ENCODE measurements at places on chromosomes 16 and 17. TPM values are rescaled to one million over a fixed set of nuclear protein-coding genes. Genes with fewer than 3 reads are reported as not detected.

TP53TG3C gene
- total RNA-seq = not detected

PLK1 gene
- total RNA-seq = 8.0 TPM

FOXF1 gene
- 30.3 TPM for total RNA-seq

HS3ST3B1 gene
- total RNA-seq = 2.9 TPM

PHOSPHO1 gene
- 2.0 TPM for total RNA-seq

IST1 gene
- 175 TPM for total RNA-seq

NOMO2 gene
- total RNA-seq = 112 TPM

CCL8 gene
- 7.3 TPM for total RNA-seq

CDT1 gene
- total RNA-seq = 9.3 TPM

TRPV2 gene
- 58.0 TPM for total RNA-seq

SPATA22 gene
- 0.26 TPM for total RNA-seq

DNA sequence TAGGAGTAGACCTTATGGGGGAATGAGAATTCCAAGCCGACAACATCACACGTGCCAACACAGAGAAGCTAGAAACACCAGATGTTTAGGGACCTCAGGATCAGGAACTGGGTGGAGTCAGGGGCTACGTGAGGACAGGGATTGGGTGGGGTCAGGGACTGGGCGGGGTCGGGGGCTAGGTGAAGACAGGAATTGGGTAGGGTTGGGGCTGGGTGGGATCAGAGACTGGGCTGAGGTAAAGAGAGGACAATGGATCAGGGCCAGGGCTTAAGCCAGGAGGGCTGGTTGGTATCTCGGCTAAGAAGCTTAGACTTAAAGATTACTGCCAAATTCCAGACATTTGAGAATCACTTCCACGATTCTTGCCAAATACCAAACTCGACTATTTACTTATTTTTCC lies 11.6 kb downstream of the TEKT5 start:
- no peak for DNase-seq

GRCh38 chr17:66811683-66812054 lies 23.2 kb upstream of the CACNG5 start:
- DNase-seq = no peak

DNA sequence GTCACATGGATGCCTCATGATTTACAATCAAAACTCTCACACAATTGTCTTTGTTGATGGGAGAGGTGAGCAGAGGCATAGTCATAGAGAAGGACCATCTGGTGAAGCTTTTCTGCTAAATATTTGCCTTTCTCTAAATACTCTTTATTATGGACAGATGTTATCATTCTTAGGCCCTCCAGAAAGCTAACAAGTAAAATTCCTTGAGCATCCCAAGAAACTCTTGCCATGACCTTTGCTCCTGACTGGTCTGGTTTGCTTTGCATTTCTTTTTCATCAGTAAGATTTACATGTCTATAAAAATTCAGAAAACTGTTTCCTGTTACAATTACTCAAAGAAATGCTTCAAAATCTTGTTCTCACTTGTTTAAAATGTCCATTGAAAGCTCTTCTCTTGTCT lies 1336.6 kb upstream of the CDH8 start:
- DNase-seq = no peak

GRCh38 chr17:44906010-44906646 lies 6.9 kb upstream of the EFTUD2 start:
- no peak for DNase-seq

DNA sequence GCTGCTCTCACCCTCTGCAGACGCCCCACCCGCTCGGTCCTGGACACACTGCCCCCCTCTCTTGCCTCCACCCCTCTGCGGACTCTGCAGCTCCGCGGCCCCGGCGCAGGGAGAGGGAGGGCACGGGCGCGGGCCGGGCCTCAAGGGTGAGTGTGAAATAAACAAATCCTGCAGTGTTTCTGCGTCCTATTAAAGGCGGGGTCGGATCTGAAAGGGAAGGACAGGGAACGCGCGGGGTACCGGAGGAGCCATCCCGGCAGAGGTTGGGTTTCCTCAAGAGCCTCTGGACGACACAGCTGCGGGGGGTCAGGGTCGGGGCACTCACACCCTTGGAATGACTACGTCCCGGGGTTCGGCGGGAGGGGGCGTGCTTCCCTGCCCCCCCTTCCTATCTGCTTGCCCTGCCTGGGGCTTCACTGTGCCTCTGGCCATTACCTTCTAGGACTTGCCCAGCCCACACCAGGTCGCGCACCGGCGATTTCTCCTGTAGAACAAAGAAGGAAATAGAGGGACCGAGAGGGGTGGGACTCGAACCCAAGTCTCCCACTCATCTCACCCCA lies 466 bp upstream of the HSF4 start:
- DNase-seq = no peak

GRCh38 chr17:16428098-16428882 lies 12.9 kb downstream of the TRPV2 start:
- peak; percentile 64 for DNase-seq

GRCh38 chr17:83012868-83013778 lies 66.3 kb upstream of the METRNL start:
- DNase-seq = peak; percentile 87

- no peak for DNase-seq
Observed at GRCh38 chr17:34562387-34562786, 17.0 kb upstream of the TMEM132E start.

GRCh38 chr17:77995146-77995852 lies 36.8 kb downstream of the TNRC6C start:
- DNase-seq = no peak

- peak; percentile 27 for DNase-seq
Observed at GRCh38 chr17:73731733-73732132, 87.5 kb upstream of the SDK2 start.

DNA sequence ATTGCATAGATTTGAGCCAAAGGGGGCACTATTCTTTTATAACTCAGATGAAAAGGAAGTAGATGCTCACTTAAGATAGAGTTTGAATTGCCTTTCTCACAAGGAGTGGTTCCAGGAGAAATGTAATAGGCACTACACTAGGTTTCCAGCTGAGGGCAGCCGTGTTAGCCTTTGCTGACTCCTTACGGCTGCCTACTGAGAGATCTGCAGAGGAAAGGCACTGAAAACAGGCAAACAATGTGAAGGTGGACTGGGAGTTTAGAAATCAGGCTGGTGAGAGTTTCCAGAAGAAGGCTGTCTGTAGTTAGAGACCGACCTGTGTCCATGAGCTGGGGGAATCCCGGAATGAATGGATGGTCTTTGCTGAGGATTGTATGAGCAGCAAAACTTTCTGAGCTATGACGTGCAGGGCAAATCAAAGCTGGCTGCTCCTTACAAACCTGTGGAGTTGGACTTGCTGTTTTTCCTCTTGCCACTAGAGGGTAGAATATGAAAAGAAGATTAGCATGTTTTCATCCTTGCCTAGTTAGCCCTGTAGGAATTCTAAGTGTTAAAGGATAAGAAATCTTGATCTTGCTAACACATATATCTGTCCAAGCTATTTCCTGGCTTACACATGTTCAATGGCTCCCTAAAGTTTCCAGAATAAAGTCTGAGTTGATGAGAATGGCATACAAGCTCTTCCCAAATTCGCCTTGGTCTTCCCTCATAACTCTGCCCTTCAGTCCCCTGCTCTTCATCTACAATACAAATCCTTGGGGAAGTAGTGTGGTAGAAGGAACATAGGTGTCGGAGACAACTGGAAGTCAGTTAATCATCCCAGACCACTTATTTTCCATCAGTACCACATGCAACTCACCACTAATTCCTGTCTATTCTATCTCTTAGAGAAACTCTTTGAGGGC lies 20.1 kb upstream of the TAOK1 start:
- DNase-seq = no peak

DNA sequence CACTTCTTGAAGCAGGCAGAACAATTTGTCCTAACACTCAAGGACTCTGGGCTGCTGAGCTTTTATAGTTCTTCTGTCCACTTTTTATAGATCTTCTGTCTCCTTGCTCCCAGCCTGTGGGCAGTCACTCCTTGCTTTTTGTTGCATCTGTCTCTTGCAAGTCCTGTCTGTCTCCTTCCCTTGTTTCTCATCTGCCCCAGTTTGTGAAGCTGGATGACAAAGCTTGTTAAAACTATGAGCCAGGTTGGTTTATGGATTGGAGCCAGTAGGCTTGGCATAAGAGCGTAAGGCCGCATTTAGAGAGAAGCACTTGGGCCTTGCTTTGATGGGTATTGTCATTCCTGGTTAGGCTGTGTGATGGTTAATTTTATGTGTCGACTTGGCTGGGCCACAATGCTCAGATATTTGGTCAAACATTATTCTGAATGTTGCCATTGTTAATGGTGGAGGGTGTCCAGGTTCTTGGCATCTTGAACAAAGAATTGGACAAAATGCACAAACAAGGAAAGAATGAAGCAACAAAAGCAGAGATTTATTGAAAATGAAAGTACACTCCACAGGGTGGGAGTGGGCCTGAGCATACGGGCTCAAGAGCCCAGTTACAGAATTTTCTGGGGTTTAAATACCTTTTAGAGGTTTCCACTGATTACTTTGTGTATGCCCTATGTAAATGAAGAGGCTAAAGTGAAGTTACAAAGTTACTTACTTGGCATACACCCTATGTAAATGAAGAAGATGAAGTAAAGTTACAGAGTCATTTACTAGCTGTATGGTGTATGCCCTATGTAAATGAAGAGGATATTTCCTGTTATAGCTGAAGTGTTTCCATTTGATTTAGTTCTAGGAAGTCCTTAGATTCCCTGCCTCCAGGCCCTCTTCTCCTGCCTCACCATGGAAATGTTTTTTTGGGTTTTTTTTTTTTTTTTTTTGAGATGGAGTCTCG lies 8.0 kb upstream of the CPPED1 start:
- DNase-seq = no peak

DNA sequence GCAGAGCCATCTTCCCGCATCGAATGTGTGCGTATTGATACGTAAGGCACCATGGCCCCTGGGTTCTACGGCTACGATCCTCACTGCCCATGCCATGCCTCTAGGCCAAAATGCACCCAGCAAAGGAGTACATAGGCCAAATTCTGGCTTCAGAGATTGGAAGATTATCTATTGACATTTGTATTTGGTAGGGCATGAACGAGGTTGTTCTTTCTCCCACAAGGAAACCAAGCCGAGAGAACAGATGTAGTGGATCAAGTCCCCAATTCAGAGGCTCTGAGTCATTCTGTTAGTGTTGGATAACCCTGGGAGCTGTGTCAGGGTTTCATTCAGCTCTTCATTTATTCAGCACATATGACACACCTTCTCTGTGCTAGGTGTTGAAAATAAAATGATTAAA lies 36.5 kb downstream of the HOXB1 start:
- no peak for DNase-seq

- no peak for DNase-seq
Observed at GRCh38 chr17:50265212-50265611, 9.1 kb upstream of the TMEM92 start.

DNA sequence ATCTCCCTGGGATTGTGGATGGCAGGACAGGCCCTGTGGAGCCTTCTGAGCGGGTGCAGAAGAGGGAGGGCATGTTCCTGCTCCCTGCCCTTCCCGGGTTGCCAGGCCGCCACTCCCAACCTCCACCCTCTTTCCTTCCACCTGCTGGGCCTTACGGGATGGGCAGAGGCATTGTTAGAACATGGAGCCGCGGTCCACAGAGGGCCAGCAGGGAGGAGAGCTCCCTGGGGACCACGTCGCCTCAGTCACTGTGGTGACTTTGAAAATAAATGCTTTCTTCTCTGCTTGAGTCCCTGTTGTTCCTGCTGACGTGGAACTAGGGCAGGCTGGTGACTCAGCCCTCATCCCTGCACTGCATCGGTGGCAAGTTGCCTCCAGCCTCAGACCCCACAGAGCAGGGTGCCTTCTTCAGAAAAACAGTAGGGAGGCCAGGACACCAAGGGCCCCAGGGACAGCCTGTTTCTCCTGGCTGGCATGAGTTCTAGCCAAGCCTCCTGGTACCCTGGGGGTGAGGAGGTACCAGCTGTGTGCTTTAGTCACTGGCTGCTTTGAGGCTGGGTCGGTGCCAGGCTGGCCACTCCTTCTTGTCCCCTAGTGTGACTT lies 224.9 kb downstream of the SEC14L1 start:
- peak; percentile 64 for DNase-seq

DNA sequence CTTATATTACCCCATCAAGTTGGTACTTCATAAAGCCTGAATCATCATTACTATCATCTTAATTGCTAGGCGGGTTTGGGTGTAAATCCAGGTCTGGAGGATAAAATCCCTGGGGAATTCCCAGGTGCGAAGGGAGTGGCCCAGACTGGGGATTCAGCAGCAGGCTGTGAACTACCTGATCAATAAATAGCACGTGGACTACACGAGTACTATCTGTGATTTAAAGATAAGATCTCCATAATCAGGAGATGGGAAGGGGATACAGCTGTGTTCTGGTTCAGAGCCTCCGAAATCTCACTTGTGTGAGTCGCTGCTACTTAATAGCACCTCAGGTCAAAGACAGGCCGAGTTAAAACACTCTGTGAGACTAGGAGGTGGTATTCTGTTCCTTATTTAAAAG lies 512.6 kb upstream of the ZFHX3 start:
- no peak for DNase-seq

GRCh38 chr16:66881014-66881417 lies 701 bp downstream of the PDP2 start:
- DNase-seq = no peak

DNA sequence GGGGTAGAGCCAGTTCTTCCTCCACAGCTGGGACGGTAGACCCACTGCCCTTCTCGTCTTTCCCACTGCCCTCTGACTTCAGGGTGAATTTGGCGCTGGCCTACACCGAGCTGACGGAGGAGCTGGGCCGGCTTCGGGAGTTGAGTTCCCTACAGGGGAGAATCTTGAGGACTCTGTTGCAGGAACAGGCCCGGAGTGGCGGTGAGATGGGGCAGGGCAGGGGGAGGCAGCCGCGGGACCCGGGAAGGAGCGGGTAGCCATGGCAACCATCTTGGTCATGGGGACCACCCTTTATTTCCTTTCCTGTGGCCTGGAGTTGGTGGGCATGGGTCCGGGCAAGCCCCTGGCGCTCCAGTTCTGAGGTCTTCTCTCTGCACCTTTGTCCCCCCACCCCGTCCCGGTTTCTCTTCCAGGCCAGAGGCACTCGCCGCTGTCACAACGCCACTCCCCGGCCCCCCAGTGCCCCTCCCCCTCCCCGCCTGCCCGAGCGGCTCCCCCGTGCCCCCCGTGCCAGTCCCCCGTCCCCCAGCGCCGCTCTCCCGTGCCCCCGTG lies 14.4 kb downstream of the TBKBP1 start:
- no peak for DNase-seq

DNA sequence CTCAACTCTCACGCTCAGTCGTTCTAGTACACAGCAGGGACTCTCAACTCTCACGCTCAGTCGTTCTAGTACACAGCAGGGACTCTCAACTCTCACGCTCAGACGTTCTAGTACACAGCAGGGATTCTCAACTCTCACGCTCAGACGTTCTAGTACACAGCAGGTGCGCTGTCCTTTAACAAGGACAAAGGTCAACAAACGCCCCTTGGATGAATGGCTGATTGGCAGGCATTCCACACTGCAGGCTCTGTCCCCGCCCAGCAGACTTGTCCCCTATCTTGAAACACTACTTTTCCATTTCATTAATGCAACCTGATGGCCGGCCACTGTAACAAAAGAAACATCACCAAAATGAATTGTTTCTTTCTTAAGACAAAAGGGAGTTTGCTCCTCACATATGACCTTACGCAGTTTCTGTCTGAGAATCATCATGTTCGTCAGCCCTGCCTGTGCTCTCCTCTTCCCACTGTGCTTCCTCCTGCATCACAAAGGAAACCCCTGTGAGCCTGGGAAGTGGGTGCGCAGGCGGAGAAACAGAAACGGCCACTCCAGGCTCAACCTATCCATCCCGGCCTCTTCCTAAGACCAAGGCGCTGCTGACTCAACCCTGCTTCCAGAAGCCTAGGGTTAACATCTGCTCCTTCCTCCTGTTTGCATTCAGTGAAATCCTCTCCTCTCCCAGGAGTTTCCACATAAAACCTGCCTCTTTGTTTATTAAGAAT lies 59.8 kb downstream of the ANKRD11 start:
- no peak for DNase-seq

Measured in left lung (tissue), 14 donors.